ENCODE measurements at places on chromosomes 4 and X.

- DNase-seq = no peak
Observed at GRCh38 chr4:37862961-37863360, 27.9 kb upstream of the TBC1D1 start.

- DNase-seq = no peak
Observed at GRCh38 chrX:7580127-7580526, 262.8 kb upstream of the VCX start.

GRCh38 chr4:81757691-81758090 lies 286.0 kb upstream of the RASGEF1B start:
- DNase-seq = no peak

GRCh38 chr4:77454858-77455257 lies 150.8 kb upstream of the CXCL13 start:
- DNase-seq = no peak

DNA sequence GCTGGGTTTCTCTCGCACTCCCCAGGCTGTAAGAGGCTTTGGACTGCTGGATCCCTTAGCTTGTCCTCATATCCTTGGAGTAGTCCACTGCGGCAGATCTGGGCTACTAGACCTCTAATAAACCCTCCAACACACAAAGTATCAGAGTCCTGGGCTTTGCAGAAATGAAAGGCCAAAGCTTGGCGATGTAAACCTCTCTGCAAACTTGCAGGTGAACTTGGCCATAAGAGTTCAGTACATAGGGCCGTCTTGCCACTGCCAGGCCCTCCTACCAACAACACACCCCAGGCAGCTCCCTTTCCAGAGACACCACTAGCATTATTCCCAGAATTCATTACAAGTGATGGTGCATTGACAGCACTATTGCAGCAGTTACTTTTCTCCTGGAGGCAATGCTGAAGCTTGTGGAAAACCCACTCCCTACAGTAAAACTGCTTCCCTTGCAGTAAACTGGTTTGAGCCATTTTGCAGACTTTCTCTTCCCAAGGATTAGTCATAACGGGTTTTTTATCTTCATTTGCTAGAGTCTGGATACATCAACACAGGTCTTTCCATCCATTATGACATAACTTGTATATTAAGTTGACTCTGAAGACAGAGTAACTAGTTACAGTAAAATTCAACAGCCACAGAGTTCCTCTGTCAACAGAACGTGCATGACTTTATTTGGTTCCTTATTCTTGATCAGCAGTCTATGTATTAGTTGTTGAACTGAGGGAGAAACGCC lies 2.4 kb downstream of the ANKRD50 start:
- DNase-seq = no peak

DNA sequence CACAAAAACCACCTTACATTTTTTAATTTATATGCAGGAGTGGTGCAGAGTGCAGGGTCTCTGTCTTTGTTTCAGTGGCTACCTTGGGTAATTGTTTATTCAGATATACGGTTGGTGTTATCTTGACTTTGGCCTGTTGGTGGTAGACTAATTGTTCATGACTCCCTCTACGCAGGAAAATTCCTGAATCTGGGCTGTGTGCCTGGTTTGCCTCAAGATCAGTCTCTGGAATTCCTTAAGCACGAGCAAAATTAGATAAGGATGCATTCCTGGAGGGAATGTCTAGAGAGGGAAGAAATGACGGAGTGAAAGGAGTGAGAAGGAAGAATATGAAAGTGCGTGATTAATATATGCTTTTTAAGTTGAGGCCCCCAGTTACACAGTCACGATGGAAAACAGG lies 576.9 kb upstream of the PCDH10 start:
- DNase-seq = no peak

- DNase-seq = no peak
Observed at GRCh38 chr4:140297221-140297570, 76.2 kb upstream of the SCOC start.

DNA sequence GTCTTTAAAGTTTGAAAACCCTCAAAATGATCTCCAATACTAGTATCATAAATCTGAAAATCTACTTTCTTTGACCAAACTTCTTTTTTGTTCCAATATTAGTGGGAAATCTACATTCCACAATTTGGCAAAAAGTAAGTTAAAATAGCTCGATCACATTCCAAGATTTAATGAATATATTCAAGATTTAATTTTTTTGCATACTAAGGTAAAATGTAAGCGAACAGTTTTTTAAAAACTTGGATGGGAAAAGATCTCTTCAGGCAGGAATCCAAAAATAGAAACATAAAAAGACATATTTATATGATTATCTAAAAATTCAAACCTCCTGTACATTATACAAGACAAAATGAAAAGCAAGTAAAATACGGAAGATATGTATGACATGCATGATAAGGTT lies 31.2 kb downstream of the CNOT6L start:
- no peak for DNase-seq

DNA sequence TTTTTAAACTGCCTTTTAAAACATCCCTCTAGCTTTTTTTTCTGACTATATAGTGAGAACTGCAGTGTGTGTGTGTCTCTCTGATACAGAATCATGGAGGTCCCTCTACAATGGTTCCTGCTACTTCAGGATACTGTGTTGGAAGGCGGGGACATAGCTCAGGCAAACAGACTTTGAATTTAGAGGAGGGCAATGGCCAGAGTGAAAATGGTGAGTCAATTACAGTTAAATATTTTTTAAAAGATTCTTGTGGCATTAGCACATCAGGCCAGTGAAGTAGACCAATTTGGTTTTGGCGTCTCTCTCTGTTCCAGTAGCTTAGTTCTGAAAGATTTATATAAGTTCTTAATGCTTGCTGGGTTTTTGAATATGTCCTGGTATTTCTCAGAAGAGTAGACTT lies 47.1 kb downstream of the ALG13 start:
- no peak for DNase-seq

GRCh38 chr4:164109503-164109902 lies 615.0 kb downstream of the TMA16 start:
- DNase-seq = no peak

- no peak for DNase-seq
Observed at GRCh38 chr4:55819634-55820033, at the start of gene EXOC1L. Gene EXOC1L, plus strand, starts transcription at chr4:55819790. Its CDS starts 237 bp downstream, at chr4:55820027.

GRCh38 chr4:146243141-146243882 lies 29.0 kb downstream of the REELD1 start:
- peak; percentile 75 for DNase-seq

DNA sequence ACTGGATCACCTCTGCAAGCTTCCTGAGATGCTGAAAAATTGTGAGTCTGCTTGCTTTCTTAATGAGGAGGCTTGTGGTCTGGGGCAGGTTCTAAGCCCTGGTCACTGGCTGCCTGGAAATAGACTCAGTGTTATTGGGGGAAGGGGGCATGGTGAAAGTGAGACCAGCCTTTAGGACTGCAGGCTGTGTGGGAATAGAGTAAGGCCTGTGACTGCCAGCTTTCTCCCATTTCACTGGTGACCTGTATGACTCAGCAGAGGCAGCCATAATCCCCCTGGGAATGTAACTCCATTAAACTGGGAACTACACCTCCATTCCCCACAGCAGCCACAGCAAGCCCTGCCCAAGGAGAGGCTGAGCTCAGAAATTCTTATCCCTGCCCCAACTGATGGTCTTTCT lies 55.9 kb upstream of the IL15 start:
- DNase-seq = no peak

GRCh38 chr4:56220261-56220660 lies 167.0 kb downstream of the AASDH start:
- no peak for DNase-seq

- no peak for DNase-seq
Observed at GRCh38 chr4:172995161-172995560, 173.4 kb upstream of the GALNT7 start.

DNA sequence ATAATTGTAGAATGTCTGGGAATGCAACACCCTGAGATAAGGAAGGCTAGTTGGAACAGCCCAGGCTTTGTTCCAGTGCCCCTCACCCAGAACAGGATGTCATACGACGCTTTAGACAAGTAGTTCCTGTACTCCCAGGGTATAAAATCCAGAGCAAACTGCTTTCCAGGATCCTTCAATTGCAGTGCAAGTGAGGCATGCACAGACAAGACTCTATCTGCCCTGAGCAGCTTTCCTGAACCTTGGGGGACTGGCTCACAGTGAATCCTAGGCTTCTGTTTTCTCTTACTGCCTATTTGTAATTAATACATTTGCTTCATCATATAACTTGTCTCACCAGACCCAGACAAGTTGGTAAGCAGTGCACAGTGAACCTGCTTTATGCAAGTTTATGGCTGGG lies 48.4 kb upstream of the IL9R start:
- DNase-seq = no peak

DNA sequence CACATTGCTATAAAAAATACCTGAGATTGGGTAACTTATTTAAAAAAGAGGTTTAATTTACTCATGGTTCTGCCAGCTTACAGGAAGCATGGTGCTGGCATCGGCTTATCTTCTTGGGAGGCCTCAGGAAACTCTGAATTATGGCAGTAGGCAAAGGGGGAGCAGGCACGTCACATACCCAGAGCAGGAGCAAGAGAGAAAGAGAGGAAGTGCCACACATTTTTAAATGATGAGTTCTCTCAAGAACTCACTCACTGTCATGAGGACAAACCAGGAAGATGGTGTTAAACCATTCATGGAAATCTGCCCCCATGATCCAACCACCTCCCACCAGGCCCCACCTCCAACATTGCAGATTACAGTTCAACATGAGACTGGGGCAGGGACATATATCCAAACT lies 10.0 kb upstream of the AFF1 start:
- no peak for DNase-seq

- no peak for DNase-seq
Observed at GRCh38 chr4:145614233-145614610, 5.0 kb upstream of the MMAA start.

GRCh38 chr4:113566015-113566795 lies 195.3 kb downstream of the CAMK2D start:
- no peak for DNase-seq

GRCh38 chr4:112876316-112876715 lies 173.1 kb upstream of the ANK2 start:
- no peak for DNase-seq

GRCh38 chrX:24020306-24020876 lies 6.6 kb downstream of the KLHL15 start:
- DNase-seq = no peak

GRCh38 chrX:124414281-124414680 lies 67.9 kb downstream of the SH2D1A start:
- no peak for DNase-seq

DNA sequence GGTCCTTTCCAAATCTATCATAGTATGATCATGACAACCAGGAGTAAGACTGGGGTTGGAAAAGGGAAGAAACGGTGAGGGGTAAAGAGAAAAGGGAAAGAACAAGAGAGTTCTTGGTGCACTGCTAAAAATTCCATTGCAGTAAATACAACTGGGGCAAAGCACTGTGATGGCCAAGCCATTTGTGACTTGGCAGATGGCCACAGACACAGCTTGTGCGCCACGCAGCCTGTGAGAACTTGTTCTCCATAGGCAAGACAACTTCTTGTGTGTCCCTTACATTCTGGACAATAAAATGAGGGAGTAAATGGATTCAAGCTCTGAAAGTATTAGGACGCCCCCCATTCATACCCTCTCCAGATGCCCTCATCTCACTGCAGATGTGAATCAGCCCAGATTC lies 10.9 kb downstream of the MFAP3L start:
- no peak for DNase-seq

DNA sequence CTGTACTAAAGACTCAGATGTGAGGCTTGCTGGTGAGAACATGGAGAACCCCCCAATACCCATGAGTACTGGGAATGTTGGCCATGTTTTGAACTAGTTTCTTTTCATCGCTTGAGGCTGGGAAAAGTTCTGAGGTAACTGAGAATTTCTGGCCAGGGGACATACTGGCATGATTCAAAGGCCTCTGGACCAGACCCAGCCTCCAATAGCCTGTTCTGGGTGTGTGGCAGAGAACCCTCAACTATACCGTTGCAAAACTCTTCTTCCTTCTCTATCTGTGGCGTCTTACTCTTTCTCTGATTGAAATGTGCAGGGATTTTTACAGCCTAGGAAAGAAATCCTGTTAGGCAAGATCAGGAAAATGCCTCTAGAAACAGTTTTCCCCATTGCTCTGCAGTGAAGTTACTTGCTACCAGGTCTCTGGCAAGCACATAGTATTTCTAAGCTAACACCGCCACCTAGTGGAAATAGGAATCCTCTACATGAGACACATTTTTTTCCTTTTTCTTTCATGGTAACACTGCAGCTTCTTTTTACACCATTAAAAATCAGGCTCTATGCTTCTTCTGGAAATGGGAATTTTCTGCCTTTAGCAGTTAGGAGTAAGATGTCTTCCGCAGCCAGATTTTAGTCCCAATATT lies 170.7 kb upstream of the ZCCHC13 start:
- DNase-seq = no peak

- peak; percentile 82 for DNase-seq
Observed at GRCh38 chrX:48737213-48737938, 24.2 kb upstream of the GLOD5 start.

GRCh38 chr4:16056681-16057385 lies 27.0 kb downstream of the PROM1 start:
- DNase-seq = no peak

DNA sequence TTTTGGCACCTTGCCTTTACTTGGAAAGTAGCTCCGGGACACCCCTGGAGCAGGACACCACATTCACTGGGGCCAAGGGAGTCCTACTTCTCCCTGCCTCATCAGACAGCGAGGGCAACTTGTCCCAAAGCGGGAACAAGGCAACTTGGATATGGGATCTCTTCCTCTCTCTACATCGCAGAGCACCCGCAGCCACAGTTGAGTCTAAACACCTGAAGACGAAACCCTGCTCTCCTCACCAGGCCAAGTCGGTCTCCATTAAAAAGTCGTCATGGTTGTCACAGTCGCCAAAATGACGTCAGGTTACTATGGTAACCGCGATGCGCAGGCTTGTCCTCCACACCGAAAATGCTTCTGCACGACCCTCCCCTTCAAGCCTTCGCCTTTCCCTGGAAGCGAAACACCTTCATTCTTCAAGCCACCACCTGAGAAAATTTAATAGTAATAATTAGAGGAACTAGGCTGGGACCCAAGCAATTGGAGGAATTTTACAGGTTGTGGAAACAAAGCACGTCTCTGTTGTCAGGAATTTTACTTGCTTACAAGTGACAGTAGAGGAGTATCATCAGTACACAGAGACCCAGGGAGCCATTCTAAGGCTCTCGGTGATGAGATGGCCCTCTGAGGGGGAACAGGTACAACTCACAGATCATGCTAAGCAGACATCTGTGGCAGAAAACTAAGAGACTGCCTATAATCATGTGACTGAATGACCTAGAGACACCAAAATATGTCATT lies 30.5 kb upstream of the TCEAL4 start:
- peak; percentile 66 for DNase-seq

GRCh38 chr4:165150545-165150944 lies 37.9 kb upstream of the TMEM192 start:
- DNase-seq = no peak

- no peak for DNase-seq
Observed at GRCh38 chrX:6930307-6930849, 217.1 kb upstream of the STS start.

- no peak for DNase-seq
Observed at GRCh38 chrX:147920161-147920666, 8.5 kb downstream of the FMR1 start.

- no peak for DNase-seq
Observed at GRCh38 chr4:98444371-98444770, 183.2 kb downstream of the RAP1GDS1 start.

- DNase-seq = no peak
Observed at GRCh38 chr4:154686838-154687237, 57.0 kb upstream of the LRAT start.

Data from stimulated activated CD4-positive, alpha-beta T cell treated with anti-CD3 and anti-CD28 coated beads, Interleukin-2, amount 100 ng/mL, for 24 hours (primary cell).